Pulmonary artery endothelial cell (primary cell): ENCODE measurements at places on chromosomes 16 and 17.
A peak's percentile ranks its signal among the peaks of the same experiment; 100 is the strongest.

GRCh38 chr16:8850279-8850885 lies 18.4 kb downstream of the CARHSP1 start:
- DNase-seq = peak; percentile 76

DNA sequence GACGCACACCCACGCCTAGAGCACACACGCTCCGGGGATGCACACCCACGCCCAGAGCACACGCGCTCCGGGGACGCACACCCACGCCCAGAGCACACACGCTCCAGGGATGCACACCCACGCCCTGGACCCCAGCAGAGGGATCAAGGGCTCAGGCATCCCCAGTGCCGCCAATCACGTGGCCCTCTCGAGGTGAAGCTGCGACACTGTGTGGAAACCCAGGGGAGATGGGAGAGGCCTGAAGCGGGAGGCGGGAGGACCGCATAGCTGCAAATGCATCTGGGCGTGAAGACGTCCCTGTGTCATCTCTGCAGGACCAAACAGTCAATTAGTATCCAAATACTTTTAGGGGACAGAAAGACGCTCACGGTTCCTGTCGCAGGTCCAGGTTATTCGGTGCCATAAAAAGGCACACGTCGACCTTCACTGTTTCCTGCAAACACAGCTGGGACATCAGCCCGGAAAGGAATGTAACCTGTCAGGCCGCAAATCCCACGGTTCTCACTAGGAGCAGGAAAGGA lies 56.4 kb downstream of the TBC1D16 start:
- DNase-seq = no peak

DNA sequence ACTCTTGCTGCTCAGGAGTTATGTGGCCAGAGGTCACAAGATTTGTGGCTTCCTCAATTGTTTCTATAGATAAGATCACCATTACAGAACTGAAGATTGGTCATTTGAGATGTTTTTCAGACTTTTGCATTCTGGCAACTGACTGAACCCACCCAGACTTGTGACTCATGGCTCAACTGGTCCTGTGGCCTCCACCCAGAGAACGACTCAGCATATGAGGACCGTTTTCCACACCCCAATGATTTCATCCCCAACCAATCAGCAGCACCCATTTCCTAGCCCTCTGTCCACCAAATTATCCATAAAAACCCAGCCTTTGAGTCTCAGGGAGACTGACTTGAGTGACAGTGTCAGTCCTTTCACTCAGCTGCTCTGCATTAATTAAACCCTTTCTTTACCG lies 143.2 kb upstream of the ASIC2 start:
- DNase-seq = no peak

DNA sequence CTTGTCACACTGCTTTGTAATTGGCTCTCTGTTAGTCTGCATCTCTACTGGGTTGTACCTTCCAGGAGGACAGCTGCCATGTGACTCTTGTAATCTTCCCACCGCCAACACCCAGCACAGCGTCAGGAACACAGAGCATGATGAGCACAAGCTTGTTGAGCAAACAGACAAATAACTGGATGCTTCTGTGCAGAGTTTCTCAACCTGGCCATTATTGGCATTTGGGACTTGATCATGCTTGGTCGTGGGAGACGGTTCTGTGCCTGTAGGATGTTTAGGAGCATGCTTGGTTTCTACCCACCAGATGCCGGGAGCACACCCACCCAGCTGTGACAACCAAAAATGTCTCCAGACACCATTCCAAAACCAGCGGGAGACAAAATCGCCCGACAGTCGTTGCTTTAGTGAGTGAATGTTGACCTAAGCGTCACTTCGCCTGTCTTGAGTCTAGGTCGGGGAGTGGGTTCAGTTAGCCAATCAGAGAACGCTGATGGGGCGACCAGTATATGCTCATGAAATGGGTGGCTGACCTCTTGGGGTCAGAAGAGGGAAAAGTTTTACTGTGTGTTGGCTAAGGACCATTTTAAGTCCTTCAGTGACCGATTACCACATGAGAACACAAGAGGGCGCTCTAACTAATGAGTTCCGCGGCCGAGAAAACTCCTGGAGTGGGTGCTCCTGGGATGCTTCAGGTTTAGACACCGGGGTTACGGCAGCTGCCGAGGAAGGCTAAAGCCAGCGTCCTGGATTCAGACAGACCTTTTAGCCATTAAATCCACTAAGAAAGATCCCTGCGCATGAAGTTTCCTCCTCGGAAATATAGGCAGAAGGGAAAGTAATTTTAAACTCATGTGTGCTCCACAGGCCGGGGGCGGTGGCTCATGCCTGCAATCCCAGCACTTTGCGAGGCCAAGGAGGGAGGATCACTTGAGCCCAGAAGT lies 57.8 kb upstream of the TEX2 start:
- DNase-seq = no peak

GRCh38 chr17:44947461-44948314 lies at the start of gene KIF18B:
Gene KIF18B, minus strand, starts transcription at chr17:44947773. Its CDS starts 11,429 bp downstream, at chr17:44936344.
- DNase-seq = peak; percentile 90

GRCh38 chr17:76054112-76054476 lies 18.2 kb downstream of the SRP68 start:
- no peak for DNase-seq
